Left ventricle myocardium superior (tissue), 1 donor: ENCODE measurements at places on chromosomes 3 and 15. TPM values are rescaled to one million over a fixed set of nuclear protein-coding genes. Genes with fewer than 3 reads are reported as not detected.

Gene SAMMSON
- not detected for total RNA-seq

Gene HGD
- total RNA-seq: not detected

Gene QARS1
- 227 TPM for total RNA-seq

Gene SLC2A2
- not detected for total RNA-seq

Gene SKOR1
- 0.07 TPM for total RNA-seq

Gene CCRL2
- total RNA-seq: 1.4 TPM

Gene HEG1
- total RNA-seq: 102 TPM

Gene NEK4
- 21.3 TPM for total RNA-seq

Gene NCKIPSD
- total RNA-seq: 13.6 TPM
